HepG2 (cell line): ENCODE measurements at places on chromosomes 11 and 22. TPM values are rescaled to one million over a fixed set of nuclear protein-coding genes. Genes with fewer than 3 reads are reported as not detected.

Gene EXT2
- 55.0 and 61.5 TPM in 2 replicates for polyA plus RNA-seq

Gene CFAP300
- polyA plus RNA-seq, result not detected in 2 replicates

Gene FOSL1
- 2.8 and 4.1 TPM in 2 replicates for polyA plus RNA-seq

Gene HBE1
- polyA plus RNA-seq, result 0.24 and 0.31 TPM in 2 replicates

Gene SCUBE2
- 0.09 TPM in 1 of 2 replicates, not detected in the other for polyA plus RNA-seq

Gene FAM180B
- 0.72 and 1.0 TPM in 2 replicates for polyA plus RNA-seq

Gene SART1
- polyA plus RNA-seq, result 11.3 and 13.1 TPM in 2 replicates

Gene FAM83F
- polyA plus RNA-seq, result not detected in 2 replicates
